ENCODE measurements at places on chromosomes 5 and 9.

DNA sequence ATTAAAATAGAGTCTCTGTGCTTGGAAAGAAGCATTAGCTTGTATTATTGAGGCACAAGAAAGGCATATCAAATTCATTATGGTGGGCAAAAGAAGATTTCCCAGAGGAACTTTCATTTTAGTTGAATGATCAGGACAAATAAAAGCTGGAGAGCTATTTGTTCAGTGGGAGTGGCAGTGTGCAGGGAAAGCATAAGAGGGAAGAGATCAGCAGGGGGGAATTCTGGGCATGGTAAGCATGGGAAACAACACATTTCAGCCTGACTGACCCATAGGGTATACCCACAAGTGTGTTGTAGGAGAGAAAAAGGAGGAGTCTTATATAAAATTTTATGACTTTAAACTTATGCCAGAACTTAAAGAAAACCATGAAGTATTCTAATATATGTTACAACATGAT lies 167.7 kb upstream of the RASA1 start:
- DNase-seq = no peak

GRCh38 chr5:82735160-82735789 lies 341.9 kb downstream of the TMEM167A start:
- no peak for DNase-seq

DNA sequence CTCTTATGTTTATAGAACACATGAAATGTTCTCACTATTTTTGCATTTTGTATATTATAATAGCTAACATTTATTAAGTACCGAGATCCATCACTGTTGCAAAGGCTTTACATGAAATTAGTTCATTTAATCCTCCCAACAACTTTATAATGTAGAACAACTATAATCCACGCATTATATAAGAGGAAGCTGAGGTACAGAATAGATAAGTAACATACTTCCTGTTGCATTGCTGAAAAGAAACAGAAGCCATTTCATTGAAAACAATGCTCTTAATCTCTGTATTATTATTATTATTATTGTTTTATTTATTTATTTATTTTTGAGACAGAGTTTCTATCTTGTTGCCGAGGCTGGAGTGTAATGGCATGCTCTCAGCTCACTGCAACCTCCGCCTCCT lies 7.9 kb upstream of the INSYN2B start:
- no peak for DNase-seq

DNA sequence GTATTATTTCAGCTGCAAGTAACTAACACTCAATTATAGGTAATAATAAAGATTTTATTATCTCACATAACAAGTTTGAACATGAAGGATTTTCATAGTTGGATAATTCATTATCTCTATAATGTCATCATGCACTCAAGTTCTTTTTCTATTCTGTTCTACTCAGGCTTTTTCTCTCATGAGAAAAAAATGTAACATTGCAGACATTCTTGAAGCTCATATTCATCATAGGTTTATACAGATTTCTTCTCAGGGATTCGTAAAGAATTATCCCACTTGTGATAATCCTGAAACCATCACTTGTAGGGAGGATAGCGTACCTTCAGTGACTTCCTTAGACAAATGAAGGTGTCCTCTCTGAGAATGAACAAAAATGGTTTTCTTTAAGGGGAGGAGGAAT lies 150.3 kb downstream of the XRCC4 start:
- DNase-seq = no peak

- DNase-seq = no peak
Observed at GRCh38 chr9:1535051-1535450, 480.1 kb upstream of the SMARCA2 start.

DNA sequence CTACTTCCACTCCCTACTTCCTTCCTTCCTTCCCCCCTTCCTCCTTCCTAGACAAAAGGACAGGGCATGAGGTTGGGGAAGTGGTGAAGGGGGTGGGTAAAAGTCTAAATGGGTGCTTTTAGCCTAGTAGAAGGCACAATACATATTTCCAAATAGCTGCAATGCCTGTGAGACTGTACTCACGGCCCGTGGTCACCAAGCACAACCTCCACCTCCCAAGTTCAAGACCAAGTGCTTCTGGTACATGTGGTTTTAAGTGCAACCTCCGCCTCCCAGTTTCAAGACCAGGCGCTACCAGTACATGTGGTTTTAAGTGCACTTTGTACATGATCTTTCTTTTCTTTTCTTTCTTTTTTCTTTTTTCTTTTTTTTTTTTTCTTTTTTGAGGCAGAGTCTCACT lies 14.5 kb upstream of the NTNG2 start:
- DNase-seq = no peak

DNA sequence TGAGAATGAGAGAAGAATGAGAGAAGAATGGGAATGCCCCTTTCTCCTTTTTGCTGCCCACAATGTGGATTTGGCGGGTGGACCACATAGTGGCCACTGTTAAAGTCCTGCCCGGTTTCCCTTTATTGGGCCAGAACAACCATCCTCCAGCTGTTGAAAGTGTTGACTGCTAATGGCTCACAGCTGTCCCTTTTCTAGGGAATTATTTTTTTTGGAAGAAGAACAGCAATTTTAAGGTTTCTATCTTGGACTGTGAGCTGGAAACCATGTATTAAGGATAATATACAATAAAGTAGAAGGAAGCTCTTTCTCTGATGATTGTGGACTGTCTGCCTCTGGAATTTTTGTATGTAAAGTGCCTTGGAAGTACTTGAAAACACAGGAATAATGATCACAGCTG lies 185.9 kb downstream of the DMRT2 start:
- DNase-seq = no peak

GRCh38 chr5:127911619-127912018 lies 171.9 kb upstream of the SLC12A2 start:
- no peak for DNase-seq

GRCh38 chr5:76256116-76256889 lies 146.8 kb upstream of the IQGAP2 start:
- peak; percentile 79 for DNase-seq

DNA sequence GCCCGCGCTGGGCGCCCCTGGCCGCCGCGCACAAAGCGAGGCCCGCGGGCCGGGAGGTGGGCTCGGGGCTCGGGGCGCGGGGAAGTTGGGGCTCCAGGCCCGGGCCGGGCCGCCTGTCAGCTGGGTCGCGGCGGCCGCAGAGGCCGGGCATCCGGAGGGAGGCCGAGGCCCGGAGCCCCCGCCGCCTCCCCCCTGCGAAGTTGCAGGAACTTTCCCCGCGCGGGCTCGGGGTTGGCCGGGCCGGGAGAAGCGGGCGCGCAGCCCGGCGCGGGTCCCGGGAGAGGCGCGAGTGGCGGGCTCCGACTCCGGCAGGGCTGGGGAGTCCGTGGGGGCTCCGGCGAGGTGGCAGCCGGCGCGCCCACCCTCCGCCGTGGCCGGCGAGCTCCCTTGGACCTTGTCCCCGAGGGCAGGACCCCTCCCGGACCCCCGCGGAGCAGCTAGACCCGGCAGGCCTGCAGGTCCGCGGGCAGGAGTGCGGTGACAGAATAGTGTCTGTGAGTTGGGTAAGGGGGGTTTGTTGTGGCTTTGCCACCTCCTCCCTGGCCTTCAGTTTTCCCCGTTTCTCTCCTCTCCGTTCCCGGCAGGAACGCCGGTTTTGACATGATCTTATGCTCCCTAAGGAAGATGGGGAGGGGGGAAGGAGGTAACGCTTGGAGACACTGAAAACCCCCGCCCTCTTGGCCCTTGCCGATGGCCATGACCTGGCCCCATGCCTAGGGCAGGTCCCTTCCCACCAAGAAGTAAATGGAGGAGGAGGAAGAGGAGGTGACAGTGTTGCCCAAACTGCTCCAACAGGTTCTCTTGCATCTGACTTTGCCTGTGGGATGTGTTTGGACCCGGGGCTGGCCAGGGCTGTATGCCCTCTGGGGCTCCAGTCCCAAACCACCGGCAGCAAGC lies 942 bp downstream of the PHF2 start:
- peak; percentile 68 for DNase-seq

- DNase-seq = no peak
Observed at GRCh38 chr9:84939774-84940173, 270.2 kb downstream of the NTRK2 start.

GRCh38 chr9:134283111-134283515 lies 43.1 kb upstream of the RXRA start:
- DNase-seq = no peak

DNA sequence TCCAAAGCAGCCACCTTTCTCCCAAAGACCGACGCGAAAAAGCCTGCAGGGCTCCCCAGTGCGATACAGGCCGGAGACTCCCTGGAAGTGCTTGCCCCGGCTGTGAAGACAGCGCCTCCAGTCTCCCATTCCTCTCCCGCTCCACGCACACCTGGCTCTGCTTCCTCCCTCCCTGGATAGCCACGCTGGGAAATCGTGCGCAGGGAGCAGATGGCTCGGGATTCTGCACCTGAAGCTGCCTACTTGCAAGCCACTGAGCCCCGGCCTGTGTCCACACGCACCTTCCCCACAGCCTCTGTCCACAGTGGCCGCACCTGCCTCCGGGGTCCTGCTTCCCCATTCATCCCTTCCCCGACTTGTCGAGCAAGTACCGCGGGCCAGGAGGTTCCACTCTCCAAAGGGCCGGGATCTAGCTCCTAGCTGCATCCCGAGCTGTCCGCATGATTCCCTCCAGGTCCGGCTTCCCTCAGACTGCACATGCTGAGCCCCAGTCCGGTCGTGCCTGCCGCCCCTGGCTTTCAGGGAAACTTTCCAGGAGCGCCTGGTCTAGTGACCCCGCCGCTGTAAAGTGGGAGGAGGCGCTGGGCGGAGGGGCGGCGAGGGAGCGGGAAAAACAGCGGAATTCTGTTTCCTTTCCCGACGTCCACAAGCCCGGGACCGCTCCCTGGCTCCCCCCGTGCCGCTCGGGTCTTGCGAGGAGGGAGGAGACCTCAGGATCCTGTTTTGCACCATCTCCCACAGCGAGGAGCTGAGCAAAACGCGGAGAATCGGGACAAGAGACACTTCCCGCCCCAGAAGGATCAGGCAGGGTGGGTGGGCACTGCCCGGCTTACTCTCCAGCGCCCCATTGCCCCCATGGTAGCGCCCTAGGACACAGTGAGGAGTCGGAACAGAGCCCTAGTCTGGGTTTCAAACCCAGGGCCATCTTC lies 2.0 kb downstream of the SEMA6A start:
- DNase-seq = peak; percentile 67

GRCh38 chr5:38193015-38193581 lies 65.3 kb upstream of the EGFLAM start:
- peak; percentile 82 for DNase-seq

Measured in ELF-1 (cell line).